Breast epithelium (tissue), 4 donors: ENCODE measurements at places on chromosomes 13 and 19.

GRCh38 chr19:11031421-11032070 lies 57.7 kb upstream of the LDLR start:
- peaks cover 3% of the 10 kb centered on the region for H3K4me1 ChIP-seq
- no peak overlapping the region for H3K27ac ChIP-seq
- H3K36me3 ChIP-seq, result peaks cover 3% of the 10 kb centered on the region

DNA sequence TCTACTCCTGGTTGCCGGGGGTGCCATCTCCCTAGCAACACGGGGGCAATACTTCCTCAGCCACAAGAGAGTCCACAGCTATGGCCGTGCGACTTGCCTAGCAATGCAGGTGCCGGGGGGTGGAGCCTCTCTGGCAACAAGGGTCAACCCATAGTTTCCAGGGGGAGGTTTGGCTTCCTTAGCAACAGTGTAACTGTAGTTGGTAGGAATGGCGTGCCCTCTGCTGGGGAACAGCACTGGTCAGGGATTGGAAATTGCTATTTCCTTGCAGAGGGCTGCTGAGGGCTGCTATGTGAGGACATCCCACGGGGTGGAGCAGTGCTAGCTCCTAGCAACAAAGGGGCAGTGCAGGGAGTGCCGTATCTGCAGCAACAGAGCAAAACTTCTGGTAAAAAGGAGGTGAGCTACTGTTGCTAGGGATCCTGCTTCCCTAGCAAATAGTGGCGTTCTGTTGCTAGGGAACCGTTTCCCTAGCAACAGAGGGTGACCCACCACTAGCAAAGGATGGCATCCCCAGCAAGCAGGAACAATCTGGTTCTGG lies 7.0 kb upstream of the TMC4 start:
- no peaks in the 10 kb centered on the region for H3K27me3 ChIP-seq
- H3K36me3 ChIP-seq, result no peaks in the 10 kb centered on the region
- DNase-seq, result no peak
- H3K27ac ChIP-seq, result no peak overlapping the region
- H3K4me1 ChIP-seq, result no peaks in the 10 kb centered on the region

DNA sequence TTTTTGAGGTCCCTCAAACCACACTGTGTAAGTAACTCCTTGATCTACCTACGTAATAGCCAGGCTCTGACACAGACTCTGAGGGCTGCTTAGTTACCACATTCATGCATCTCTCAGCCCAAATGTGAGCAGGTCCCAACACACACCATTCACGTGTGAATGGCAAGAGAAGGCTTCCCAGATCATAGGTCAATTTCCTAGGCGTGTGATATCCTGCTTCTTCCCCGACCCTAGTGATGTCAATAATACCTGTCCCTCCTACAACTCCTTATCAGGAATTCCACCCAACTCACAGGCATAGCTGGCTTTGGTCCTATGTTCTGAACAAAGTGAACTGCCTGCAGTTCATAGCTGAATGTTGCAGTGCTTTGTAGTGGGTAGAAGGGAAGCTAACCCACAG lies 334.5 kb downstream of the RFC3 start:
- no peaks in the 10 kb centered on the region for H3K27me3 ChIP-seq
- no peak overlapping the region for H3K4me3 ChIP-seq
- no peaks in the 10 kb centered on the region for H3K4me1 ChIP-seq
- H3K36me3 ChIP-seq, result no peaks in the 10 kb centered on the region

DNA sequence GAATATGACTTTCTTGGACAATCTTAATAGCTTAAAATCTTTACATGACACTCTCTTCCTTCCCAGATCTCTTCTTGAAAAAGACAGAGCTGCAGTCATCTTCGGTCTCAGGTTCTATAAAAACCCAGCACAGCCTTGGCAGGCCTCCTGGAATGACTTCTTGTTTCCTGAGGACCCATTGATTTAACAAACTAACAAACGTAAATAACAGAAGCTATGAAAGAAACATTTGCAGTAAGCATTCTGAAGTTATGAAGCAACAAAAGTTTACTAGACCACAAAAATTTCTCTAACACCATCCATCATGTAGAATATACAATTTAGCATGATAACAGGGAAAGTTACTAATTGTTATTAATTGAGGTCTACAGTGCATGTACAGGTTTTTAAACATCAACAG lies 62.8 kb upstream of the STARD13 start:
- peak overlapping the region; percentile 95 for H3K4me3 ChIP-seq
- DNase-seq, result no peak
- H3K27ac ChIP-seq, result no peak overlapping the region
- H3K36me3 ChIP-seq, result no peaks in the 10 kb centered on the region
- no peaks in the 10 kb centered on the region for H3K27me3 ChIP-seq

GRCh38 chr19:58248886-58249285 lies 20.2 kb downstream of the ZNF544 start:
- no peak for DNase-seq
- H3K4me3 ChIP-seq, result no peak overlapping the region
- H3K27me3 ChIP-seq, result no peaks in the 10 kb centered on the region
- H3K36me3 ChIP-seq, result peaks cover 56% of the 10 kb centered on the region
- no peaks in the 10 kb centered on the region for H3K4me1 ChIP-seq
- no peak overlapping the region for H3K27ac ChIP-seq
